ENCODE measurements at places on chromosomes 7 and 10.

GRCh38 chr10:69901628-69902505, 100.2 kb downstream of the COL13A1 start:
- no peaks in the 10 kb centered on the region for H3K4me1 ChIP-seq
- H3K36me3 ChIP-seq: no peaks in the 10 kb centered on the region
- H3K27ac ChIP-seq: no peak overlapping the region
- no peak for DNase-seq
- no peak overlapping the region for H3K4me3 ChIP-seq

DNA sequence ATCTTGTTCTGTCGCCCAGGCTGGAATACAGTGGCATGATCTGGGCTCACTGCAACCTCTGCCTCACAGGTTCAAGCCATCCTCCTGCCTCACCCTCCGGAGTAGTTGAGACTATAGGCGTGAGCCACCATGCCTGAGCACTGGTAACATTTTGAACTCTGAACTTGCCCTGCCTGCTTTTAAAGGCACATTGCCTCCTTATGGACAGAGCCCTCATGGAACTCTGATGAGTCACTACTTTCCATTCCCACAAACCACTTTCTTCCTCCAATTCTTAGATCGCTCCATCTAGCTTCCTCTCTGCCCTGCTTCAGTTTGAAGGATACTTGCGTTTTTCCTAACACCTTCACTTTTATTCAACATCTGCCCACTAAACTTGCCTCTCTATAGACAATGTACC, 38.1 kb downstream of the PRPS1L1 start:
- no peaks in the 10 kb centered on the region for H3K27me3 ChIP-seq
- H3K27ac ChIP-seq: no peak overlapping the region
- no peaks in the 10 kb centered on the region for H3K4me1 ChIP-seq
- no peak for DNase-seq
- H3K4me3 ChIP-seq: no peak overlapping the region

DNA sequence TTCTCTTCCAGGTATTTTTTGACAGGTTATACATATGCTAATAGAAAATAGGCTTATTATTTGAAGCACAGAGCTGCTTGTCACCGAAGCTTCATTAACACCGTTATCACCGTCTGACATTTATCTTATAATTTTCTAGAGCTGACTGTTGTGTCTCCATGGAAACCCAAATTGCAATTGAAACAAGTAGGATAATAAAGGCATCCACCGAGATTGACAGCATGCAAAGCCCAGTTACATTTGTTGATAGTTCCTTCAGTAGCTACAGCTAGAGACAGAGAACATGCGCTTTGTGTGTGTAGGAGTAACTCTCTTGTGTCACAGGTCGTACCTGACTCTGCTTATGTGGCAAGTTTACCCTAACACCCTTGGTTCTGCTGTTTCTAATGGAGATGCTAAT, 135.6 kb downstream of the CELF2 start:
- H3K36me3 ChIP-seq: no peaks in the 10 kb centered on the region
- no peak overlapping the region for H3K27ac ChIP-seq
- H3K27me3 ChIP-seq: no peaks in the 10 kb centered on the region
- peaks cover 73% of the 10 kb centered on the region for H3K4me1 ChIP-seq
- DNase-seq: no peak

DNA sequence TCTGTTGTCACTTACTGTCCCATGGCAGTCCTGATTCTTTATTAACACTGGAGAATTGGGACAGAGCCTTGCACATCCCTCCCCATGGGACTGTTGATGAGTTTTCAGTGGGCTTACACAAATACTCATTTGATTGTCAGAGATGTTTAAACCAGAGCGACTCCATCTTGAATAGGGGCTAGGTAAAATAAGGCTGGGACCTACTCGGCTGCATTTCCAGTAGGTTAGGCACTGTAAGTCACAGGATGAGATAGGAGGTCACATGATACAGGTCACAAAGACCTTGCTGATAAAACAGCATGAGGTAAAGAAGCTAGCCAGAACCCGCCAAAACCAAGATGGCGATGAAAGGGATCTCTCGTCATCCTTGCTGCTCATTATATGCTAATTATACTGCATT, 47.6 kb upstream of the JCAD start:
- H3K27ac ChIP-seq: no peak overlapping the region
- no peaks in the 10 kb centered on the region for H3K27me3 ChIP-seq
- DNase-seq: no peak
- H3K36me3 ChIP-seq: no peaks in the 10 kb centered on the region
- no peaks in the 10 kb centered on the region for H3K4me1 ChIP-seq

GRCh38 chr10:15457382-15457781, 86.3 kb upstream of the FAM171A1 start:
- H3K27ac ChIP-seq: no peak overlapping the region
- H3K27me3 ChIP-seq: no peaks in the 10 kb centered on the region
- peaks cover 10% of the 10 kb centered on the region for H3K4me1 ChIP-seq
- no peak for DNase-seq
- no peaks in the 10 kb centered on the region for H3K36me3 ChIP-seq
- H3K4me3 ChIP-seq: no peak overlapping the region

GRCh38 chr10:7601023-7601656, 65.6 kb downstream of the ITIH5 start:
- H3K27me3 ChIP-seq: no peaks in the 10 kb centered on the region
- H3K4me3 ChIP-seq: no peak overlapping the region
- no peak overlapping the region for H3K27ac ChIP-seq
- no peaks in the 10 kb centered on the region for H3K4me1 ChIP-seq
- no peaks in the 10 kb centered on the region for H3K36me3 ChIP-seq
- DNase-seq: no peak

GRCh38 chr10:28367929-28368484, 65.1 kb upstream of the MPP7 start:
- H3K4me1 ChIP-seq: no peaks in the 10 kb centered on the region
- no peak overlapping the region for H3K4me3 ChIP-seq
- H3K27me3 ChIP-seq: no peaks in the 10 kb centered on the region
- H3K36me3 ChIP-seq: no peaks in the 10 kb centered on the region

- no peak for DNase-seq
- H3K4me1 ChIP-seq: peaks cover 56% of the 10 kb centered on the region
- no peak overlapping the region for H3K27ac ChIP-seq
- no peaks in the 10 kb centered on the region for H3K27me3 ChIP-seq
- no peaks in the 10 kb centered on the region for H3K36me3 ChIP-seq
These were observed 161.4 kb downstream of the ELMO1 start for GRCh38 chr7:37287131-37287855.

DNA sequence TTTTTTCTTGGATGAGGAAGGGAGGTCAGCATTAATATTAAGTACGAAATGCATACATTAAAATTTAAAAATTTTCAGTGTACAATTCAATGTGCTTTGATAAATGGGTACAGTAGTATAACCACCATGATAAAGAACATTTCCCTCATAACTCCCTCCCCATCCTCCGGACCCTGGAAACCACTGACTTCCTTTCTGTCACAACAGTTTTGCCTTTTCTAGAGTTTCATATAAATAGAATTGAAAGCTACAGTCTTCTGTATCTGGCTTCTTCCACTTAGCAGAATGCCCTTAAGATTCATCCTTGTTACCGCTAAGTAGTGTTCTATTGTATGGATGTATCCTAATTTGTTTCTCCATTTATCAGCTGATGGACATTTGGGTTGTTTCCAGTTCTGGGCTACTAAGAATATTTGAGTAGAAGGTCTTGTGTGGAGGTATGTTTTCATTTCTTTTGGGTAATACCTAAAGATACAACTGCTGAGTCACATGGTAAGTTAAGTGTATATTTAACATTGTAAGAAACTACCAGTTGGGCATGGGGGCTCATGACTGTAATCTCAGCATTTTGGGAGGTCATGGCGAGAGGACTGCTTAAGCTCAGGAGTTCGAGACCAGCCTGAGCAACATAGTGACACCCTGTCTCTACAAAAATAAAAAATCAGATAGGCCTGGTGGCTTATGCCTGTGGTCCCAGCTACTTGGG, 30.8 kb downstream of the ABI1 start:
- no peak overlapping the region for H3K4me3 ChIP-seq
- peaks cover 18% of the 10 kb centered on the region for H3K4me1 ChIP-seq
- DNase-seq: no peak
- H3K36me3 ChIP-seq: no peaks in the 10 kb centered on the region
- H3K27ac ChIP-seq: no peak overlapping the region

DNA sequence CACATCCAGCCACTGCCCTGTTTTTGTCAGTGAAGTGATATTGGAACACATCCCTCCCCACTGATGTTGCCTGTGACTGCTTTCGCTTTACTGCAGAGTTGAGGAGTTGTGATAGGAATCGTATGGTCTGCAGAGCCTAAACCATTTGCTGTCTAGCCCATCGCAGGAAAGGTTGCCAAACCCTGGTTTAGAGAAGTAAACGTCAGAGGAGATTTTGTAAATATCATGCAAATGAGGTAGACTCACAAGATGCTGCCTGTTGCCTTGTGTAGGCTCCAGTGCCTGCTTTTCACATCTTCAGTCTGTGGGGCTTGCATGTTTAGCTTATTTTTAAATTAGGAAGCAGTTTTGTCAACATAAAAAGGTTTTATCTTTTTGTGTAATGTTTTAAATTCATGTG, 107.1 kb downstream of the TRRAP start:
- no peak for DNase-seq
- no peaks in the 10 kb centered on the region for H3K27me3 ChIP-seq
- no peak overlapping the region for H3K4me3 ChIP-seq
- H3K36me3 ChIP-seq: peaks cover 57% of the 10 kb centered on the region
- H3K4me1 ChIP-seq: no peaks in the 10 kb centered on the region

- H3K27me3 ChIP-seq: no peaks in the 10 kb centered on the region
- no peak overlapping the region for H3K4me3 ChIP-seq
- no peak for DNase-seq
- peaks cover 19% of the 10 kb centered on the region for H3K4me1 ChIP-seq
- peaks cover 10% of the 10 kb centered on the region for H3K36me3 ChIP-seq
- H3K27ac ChIP-seq: no peak overlapping the region
These were observed 25.2 kb downstream of the NHLRC2 start for GRCh38 chr10:113879691-113880090.

DNA sequence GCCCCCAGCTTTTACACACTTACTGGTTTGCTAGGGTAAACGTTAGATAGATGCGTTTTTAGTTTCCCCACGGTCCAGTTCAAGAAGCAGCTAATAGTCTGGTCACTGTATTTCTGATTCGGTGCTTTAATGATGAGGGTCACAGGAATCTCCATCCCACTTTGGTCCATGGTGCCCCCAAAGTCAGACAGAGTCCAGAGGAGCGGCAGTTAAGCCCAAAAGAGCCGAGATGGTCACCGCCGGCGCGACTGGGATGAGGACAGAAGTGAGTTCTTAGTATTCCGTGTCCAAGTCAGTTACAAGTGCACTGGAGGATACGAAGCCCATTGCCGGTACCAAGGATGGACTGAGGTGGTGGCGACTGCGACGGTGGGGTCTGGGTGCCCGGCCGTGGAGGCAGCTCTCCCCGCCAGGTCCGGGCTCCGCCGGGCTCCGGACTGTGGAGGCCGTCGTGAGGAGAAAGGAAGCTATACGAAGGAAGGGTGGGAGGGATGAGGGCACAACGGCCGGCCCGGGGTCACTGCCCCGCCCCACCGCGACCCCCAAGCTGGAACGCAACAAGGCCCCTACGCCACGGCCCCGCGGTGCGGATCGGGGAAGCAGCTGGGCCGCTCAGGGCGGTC, 663 bp downstream of the HERPUD2 start:
- H3K4me3 ChIP-seq: peak overlapping the region; percentile 98
- peak overlapping the region; percentile 92 for H3K27ac ChIP-seq
- no peaks in the 10 kb centered on the region for H3K27me3 ChIP-seq
- DNase-seq: peak; percentile 20

- no peak for DNase-seq
- no peaks in the 10 kb centered on the region for H3K36me3 ChIP-seq
- no peak overlapping the region for H3K27ac ChIP-seq
- H3K4me3 ChIP-seq: no peak overlapping the region
- no peaks in the 10 kb centered on the region for H3K27me3 ChIP-seq
These were observed 73.5 kb downstream of the AOAH start for GRCh38 chr7:36650766-36651312.

GRCh38 chr7:28155019-28155660, 25.5 kb downstream of the JAZF1 start:
- H3K4me1 ChIP-seq: peaks cover 14% of the 10 kb centered on the region
- H3K4me3 ChIP-seq: no peak overlapping the region
- DNase-seq: no peak
- no peaks in the 10 kb centered on the region for H3K36me3 ChIP-seq
- H3K27ac ChIP-seq: no peak overlapping the region
- H3K27me3 ChIP-seq: no peaks in the 10 kb centered on the region

- no peak overlapping the region for H3K27ac ChIP-seq
- H3K36me3 ChIP-seq: no peaks in the 10 kb centered on the region
- H3K4me1 ChIP-seq: peaks cover 20% of the 10 kb centered on the region
- peak overlapping the region; percentile 7 for H3K4me3 ChIP-seq
- peak; percentile 86 for DNase-seq
These were observed 2.4 kb upstream of the INHBA start for GRCh38 chr7:41705109-41705901.

DNA sequence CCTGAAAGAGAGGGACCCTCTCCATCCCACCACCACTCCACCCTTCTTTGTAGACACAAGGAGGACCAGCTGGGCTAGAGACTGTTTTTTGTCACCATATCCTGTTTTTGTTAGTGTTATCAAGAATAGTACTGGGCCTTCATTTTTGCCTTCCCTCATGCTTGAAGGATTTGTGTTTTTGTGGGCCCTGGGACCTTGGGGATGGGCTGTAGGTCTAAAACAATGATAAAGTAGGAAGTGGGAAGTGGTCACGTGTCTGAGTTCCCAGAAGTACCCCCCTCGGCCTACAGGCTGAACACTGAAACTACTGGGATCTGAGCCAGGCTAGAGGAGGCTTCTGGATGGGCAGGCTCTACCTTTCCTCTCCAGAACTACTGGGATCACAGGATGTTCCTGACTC, 8.9 kb downstream of the AGFG2 start:
- no peaks in the 10 kb centered on the region for H3K27me3 ChIP-seq
- no peak overlapping the region for H3K4me3 ChIP-seq
- peaks cover 52% of the 10 kb centered on the region for H3K4me1 ChIP-seq

DNA sequence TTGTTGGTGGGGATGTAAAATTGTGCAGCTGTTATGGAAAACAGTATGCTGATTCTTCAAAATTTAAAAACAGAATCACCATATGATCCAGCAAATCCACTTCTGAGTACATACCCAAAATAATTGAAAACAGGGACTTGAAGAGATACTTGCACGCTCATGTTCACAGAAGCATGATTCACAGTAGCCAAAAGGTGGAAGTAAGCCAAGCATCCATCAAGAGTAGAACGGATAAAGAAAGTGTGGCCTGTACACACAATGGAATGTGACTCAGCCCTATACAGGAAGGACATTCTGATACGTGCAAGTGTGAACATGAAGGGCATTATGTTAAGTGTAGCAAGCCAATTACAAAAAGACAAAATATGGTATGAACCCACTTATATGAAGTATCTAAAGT, 696.7 kb upstream of the CELF2 start:
- H3K4me3 ChIP-seq: no peak overlapping the region
- no peaks in the 10 kb centered on the region for H3K4me1 ChIP-seq
- no peaks in the 10 kb centered on the region for H3K36me3 ChIP-seq
- DNase-seq: no peak

GRCh38 chr7:128963327-128963757, 25.6 kb downstream of the IRF5 start:
- DNase-seq: no peak
- no peak overlapping the region for H3K4me3 ChIP-seq
- H3K4me1 ChIP-seq: no peaks in the 10 kb centered on the region
- no peak overlapping the region for H3K27ac ChIP-seq
- no peaks in the 10 kb centered on the region for H3K36me3 ChIP-seq

- no peak for DNase-seq
- H3K27me3 ChIP-seq: no peaks in the 10 kb centered on the region
- H3K27ac ChIP-seq: peak overlapping the region; percentile 17
- H3K4me3 ChIP-seq: no peak overlapping the region
- no peaks in the 10 kb centered on the region for H3K36me3 ChIP-seq
These were observed 23.0 kb upstream of the TRIL start for GRCh38 chr7:28981161-28981465.

- H3K27me3 ChIP-seq: peaks cover 85% of the 10 kb centered on the region
- H3K27ac ChIP-seq: no peak overlapping the region
- peaks cover 6% of the 10 kb centered on the region for H3K4me1 ChIP-seq
- H3K36me3 ChIP-seq: no peaks in the 10 kb centered on the region
These were observed 4.3 kb upstream of the NEUROG3 start for GRCh38 chr10:69577268-69578232.
